ENCODE measurements at places on chromosomes 6 and 20.

GRCh38 chr6:8865451-8865850, 430.1 kb upstream of the SLC35B3 start:
- DNase-seq = no peak

DNA sequence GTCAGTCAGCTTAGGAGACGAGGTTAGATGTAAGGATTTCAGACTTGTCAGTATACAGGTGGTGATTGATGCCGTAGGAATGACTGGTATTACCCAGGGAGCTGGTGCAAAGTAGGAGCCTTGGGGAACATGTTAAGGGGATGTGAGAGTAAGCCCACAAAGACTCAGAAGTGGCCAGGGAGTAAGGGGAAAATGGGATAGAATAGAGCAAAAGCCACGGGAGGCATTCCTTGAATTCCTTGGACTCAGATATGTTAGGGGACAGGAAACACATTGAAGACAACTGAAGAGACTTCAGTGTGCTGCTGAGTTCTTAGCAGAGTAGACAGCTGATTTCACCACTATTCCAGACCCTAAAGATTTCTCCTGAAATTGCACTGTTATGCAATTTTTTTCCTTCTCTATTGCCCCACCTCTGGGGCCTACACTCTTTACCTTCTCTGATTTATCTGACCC, 1.2 kb upstream of the ACAT2 start:
- no peak for DNase-seq

DNA sequence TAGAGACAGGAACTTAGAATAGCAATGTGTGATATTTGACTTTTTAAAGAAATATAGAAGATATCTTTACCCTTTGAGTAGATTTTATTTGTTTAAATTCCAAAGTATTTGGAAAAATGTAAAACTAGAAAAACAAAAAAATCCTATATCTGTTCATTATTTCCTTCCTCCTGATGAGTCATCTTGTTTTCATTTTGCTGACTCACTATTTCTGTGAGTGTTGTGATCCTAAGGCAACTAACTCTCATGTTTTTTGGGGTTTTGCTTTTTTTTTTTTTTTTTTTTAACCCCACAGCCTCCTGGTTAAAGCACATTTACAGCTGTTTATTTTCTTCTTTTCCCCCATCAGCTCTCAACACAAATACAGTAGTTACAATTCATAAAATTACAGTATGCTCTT, 37.8 kb upstream of the THEMIS start:
- DNase-seq = no peak

- DNase-seq = no peak
Observed at GRCh38 chr6:18543051-18543450, 155.9 kb downstream of the RNF144B start.

DNA sequence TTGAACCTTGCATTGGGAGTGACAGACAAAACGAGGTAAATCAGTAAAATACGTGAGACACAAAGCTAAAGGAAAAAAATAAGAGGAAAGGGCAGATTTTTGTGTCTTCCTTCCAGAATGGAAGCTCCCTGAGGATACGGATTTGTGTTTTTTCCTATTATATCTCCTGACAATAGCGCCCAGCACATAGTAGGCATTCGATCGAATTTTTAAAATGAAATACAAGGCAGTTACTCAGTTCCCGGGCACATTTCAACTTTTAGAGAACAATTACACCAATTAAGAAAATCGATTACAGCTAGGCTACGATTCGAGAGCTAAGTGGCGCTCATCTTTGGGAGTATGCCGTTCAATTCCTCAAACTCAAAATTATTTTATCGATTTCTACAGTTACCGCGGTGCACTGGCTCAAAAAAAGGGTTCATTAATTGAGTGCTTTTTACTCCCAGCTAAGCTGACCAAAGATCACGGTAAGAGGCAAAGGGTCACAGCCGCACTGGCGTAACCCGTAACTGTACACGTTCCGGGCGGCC, 443 bp downstream of the RMND1 start:
- no peak for DNase-seq

DNA sequence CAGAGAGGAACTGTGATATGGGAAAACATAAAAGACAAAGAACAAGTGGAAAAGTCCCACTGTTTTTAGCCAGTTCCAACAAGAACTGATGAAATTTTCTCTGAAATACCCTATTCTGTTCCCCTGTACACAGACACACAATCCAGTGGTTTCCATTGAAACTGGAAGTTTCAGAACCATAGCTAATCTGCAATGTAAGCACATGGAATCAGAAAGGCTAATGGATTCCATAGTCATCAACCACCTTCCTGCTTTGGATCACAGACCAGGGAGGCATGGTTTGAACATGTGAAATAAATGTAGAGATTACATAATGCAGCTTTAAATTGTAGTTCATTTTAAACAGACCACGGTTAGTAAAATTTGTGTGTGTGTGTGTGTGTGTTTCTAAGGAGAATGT, 242.1 kb downstream of the GJA1 start:
- no peak for DNase-seq

DNA sequence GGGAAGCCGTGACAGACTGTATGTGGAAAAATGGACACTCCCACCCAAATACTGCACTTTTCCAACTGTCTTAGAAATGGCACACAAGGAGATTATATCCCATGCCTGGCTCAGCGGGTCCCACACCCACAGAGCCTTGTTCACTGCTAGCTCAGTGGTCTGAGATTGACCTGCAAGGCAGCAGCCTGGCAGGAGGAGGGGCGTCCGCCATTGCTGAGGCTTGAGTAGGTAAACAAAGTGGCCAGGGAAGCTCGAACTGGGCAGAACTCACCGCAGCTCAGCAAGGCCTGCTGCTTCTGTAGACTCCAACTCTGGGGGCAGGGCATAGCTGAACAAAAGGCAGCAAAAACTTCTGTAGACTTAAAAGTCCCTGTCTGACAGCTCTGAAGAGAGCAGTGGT, 11.4 kb upstream of the RNF146 start:
- no peak for DNase-seq

GRCh38 chr6:31827286-31828079, at the start of gene HSPA1B:
Gene HSPA1B, plus strand, starts transcription at chr6:31827738. Its CDS starts 213 bp downstream, at chr6:31827951.
- peak; percentile 82 for DNase-seq

DNA sequence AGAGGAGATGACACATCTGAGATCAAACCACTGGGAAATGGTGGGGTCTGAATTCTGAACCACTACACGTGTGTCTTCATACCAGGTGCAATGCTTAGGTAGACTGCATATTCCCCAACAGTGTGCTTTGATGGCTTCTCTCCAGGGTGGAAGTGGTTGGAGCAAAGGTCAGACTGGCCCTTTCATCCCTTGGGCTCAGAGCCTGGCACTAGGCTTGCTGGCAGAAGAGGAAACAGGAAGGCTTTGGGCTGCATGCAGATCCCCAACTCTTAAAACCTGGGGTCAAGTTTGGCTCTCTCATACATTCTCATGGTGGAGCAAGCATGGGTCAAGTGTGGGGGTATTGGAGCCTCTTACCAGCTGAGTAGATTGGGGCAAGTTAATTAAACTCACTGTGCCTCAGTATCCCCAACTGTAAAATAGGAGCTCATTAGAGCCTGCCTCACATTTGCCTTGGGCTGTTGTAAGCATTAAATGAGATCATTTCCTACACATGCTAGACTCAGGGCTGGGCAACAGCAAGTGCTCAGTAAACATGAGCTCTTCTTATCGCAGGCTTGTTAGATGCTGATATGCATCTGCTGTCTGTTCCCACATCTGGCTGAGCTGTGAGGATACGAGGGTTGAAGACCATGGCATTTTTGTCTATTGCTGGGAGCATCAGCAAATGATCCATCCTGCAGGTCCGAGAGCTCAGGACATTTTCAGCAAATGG, 51.6 kb upstream of the FAM83D start:
- no peak for DNase-seq

DNA sequence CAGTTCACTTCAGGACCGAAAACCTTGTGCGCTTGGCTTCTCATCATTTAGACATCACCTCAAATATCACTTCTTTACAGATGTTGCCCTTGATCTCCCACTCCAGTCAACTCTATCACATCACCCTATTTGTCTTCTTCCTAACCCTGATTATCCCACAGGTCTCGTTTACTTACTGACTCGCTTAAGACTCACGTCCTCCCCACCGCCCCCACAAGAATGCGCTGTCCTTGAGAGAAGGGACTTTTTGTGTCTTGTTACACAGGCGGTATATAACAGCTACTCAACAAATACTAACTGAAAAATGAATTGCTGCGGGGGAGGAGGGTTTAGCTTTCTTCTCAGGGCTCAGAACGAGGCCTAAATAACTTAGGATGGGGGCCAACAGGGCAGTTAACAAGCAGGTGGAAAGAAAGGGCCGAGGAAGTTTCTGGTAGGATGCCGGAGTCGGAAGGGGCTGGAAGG, 527 bp downstream of the TOMM34 start:
- peak; percentile 40 for DNase-seq

GRCh38 chr20:48930035-48930434, 8.5 kb downstream of the ARFGEF2 start:
- DNase-seq = no peak

GRCh38 chr6:157808405-157808950, 14.6 kb upstream of the SNX9 start:
- DNase-seq = no peak

DNA sequence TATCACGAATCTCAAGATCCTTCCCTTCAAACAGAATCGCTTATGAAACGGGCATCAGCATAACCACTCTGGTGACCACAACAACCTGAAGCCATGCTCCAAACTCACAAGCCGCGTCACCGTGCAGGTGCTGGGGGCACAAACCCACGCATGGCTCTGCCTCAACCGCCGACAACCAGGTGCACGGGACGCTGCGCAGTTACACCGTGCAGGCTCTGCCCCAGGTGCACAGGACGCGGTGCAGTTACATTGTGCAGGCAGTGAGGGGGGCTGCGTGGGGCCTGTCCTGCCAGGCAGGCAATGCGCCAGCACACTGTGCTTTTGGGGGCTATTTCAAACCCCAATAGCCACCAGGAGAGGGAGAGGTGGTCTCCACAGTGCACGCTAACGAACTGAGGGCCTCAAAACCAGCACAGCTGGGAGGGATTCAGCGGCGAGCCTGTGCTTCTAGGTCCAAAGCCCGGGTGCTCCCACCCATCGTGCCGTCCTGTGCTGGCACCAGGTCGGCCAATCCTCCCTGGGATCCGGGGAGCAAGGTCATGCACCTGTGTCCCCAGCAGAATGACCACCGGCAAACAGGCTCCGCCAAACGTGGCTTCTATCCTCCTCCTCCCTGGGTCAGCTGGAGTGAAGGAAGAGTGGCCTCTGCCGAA, 35.8 kb downstream of the ZBTB46 start:
- no peak for DNase-seq

DNA sequence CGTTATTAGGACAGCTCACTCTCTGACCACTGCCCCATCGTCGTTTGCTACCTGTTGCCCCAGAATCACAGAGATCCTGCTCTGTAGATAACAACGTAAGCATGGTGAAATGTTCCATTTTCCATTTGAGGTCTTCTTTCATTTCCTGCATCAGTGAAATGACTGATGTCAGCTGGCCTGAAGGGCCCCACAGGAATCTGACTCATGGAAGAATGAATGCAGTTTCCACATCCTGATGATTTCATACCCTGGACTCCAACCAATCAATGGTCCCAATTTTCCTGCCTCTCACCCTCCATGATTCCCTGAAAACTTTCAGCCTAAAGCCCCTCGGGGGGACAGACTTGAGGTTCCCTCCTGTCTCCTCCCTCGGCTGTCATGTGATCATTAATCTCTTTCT, 394.4 kb upstream of the CDH4 start:
- DNase-seq = no peak

GRCh38 chr6:39184906-39185580, 44.2 kb downstream of the KCNK5 start:
- no peak for DNase-seq

DNA sequence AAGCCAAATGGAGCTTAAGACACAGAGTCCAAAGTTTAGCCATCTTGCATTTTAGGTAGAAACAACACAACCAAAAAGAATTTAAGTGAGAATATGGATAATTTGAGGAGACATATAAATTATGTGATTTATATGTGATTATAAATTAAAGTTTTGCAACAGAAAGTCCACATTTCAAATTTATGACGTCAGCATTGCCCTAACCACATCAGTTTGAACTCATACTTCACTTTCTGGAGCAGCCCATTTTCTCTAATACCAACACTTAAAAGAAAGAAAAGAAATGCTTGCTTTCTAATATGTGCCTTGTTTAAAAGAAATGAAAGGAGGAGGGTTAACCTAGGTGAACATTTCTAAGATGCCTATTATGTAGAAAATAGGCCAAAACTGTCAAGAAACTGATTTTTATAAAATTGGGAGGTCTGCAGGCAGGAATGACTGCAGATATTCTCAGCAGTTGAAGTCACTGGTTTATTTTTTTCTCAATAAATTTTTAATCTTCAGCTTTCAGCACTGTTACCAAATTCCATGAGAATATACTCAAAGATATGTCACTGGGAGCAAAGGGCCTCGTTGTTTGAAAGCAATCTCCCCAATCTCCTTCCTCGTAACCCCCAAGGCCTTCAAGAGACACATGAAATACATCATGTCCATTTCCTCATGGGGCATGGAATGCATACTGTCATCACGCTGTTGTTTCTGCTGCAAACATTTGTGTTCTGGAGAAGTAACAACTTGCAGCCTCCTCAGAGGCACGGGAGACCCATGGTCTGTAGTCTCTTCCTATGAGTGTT, 137.8 kb downstream of the SOD2 start:
- DNase-seq = no peak

DNA sequence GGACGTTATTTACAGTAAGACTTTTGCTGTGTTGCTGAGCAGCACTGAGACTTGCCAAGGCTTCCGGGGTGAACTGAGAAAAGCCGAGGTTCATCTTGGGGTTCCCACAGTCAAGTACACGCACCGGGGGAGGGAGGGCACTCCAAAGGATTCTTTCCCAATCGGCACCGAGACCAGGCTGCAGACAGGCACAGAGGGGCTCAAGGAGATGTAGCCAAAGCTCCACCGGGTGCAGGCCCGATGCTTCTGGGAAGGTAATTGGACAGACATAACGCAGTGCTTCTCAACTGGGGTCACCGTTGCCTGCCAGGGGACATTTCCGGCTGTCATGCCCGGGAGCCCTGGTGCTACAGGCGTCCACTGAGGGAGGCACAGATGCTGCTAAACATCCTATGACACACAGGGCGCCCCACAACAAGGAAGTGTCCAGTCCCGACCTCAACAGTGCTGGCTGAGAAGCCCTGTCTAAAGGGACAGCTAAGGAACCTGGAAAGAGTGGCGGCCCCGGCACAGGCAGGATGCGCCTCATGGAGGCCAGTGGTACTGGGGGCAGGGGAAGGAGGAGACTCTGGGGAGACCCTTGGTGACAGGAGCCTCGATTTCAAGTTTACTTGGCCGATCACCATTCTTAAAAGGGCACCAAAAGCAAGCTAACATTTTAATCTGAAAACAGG, 92.9 kb downstream of the RAMACL start:
- DNase-seq = no peak

DNA sequence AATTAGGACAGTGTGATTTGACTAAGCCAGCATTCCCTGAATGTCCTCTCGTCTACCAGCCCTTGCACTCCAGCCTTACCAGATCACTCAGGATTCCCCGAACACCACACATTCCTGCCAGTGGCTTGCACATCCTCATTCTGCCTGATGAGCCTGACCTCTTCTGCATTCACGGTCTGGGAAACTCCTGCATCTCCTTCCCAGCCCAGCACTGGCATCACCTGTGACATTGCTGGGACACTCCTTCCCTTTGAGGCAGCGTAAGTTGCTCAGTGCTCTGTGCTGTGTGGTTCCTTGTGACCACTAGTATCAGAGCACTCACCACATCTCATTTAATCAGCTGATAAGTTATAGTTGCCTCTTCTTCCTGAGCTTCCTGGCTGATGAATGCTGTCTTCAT, 17.3 kb downstream of the NCOA7 start:
- no peak for DNase-seq
